ENCODE measurements at places on chromosomes 16 and 17. TPM values are rescaled to one million over a fixed set of nuclear protein-coding genes. Genes with fewer than 3 reads are reported as not detected.

GRCh38 chr16:14011001-14011400, 60.1 kb upstream of the MRTFB start:
- H3K36me3 ChIP-seq: no peaks in the 10 kb centered on the region
- DNase-seq: no peak
- no peak overlapping the region for H3K4me3 ChIP-seq
- no peak overlapping the region for H3K27ac ChIP-seq
- peaks cover 6% of the 10 kb centered on the region for H3K4me1 ChIP-seq

- no peak overlapping the region for H3K4me3 ChIP-seq
- H3K36me3 ChIP-seq: no peaks in the 10 kb centered on the region
- no peaks in the 10 kb centered on the region for H3K27me3 ChIP-seq
- no peak overlapping the region for H3K27ac ChIP-seq
- peaks cover 26% of the 10 kb centered on the region for H3K4me1 ChIP-seq
Measured at GRCh38 chr17:59371416-59372100, 40.1 kb downstream of the YPEL2 start.

GRCh38 chr16:17548825-17549224, 78.1 kb upstream of the XYLT1 start:
- H3K4me1 ChIP-seq: no peaks in the 10 kb centered on the region
- H3K27me3 ChIP-seq: peaks cover 12% of the 10 kb centered on the region
- no peak for DNase-seq
- no peaks in the 10 kb centered on the region for H3K36me3 ChIP-seq
- no peak overlapping the region for H3K27ac ChIP-seq

The WWOX gene
- 13.7 TPM for total RNA-seq

The FBXW10 gene
- not detected for total RNA-seq

The KRTAP9-4 gene
- not detected for total RNA-seq

GRCh38 chr17:31068291-31068690, 26.5 kb upstream of the NF1 start:
- H3K27ac ChIP-seq: peak overlapping the region; percentile 37
- peak overlapping the region; percentile 8 for H3K4me3 ChIP-seq
- peak; percentile 40 for DNase-seq

All from HCT116 (cell line).